ENCODE measurements at places on chromosomes 16 and 17.

DNA sequence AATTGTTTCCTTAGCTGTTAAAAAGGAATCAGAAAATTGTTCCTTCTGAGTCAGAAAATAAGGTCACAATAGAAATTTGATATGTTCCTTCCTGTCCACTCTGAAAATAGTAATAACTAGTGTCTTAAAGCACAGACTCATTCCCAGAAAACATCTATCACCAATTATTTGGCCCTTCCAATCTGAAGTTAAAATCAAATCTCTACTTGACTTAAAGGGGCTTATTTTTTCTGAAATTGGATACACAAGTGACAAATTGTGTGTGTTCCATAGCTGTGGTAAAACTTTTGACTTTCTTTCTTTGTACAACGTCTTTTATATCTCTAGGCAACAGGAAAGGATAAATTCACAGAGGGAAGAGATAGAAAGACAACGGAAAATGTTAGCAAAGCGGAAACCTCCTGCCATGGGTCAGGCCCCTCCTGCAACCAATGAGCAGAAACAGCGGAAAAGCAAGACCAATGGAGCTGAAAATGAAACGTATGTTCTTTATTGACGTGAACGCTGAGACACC is 54.5 kb upstream of the MRC2 start:
- no peak for DNase-seq

GRCh38 chr17:78342449-78343186 is 17.3 kb downstream of the SOCS3 start:
- DNase-seq = no peak

DNA sequence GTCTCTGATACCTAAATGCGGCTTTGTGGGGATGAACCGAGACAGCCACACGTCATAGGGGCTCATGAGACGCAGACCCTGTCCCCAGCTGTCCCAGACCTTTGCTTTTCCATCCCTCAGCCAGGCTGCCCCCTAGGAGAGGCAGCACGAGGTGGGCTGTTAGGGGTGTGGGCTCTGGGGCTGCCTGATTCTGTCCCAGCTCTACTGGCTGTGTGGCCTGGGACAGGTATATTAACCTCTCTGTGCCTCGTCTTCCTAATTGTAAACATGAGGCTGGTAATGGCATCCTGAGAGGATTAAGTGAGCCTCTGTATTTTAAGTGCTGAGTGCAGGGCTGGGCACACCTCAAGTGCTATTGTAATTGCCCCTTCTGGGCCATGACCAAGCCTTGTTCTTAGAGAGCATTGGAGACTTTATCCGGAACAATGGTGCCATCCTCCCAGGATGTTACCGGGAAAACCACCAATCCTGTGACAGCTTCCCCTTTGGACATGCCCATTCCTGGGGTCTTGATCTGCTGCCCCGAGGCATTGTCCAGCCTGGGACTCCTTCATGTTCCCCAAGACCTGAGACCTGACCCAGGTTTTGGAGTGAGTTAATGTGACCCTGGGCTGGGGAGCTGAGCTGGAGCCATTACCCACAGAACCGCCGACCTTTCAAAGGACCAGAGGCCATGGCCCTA is 5.1 kb downstream of the ADGRG1 start:
- DNase-seq = no peak

DNA sequence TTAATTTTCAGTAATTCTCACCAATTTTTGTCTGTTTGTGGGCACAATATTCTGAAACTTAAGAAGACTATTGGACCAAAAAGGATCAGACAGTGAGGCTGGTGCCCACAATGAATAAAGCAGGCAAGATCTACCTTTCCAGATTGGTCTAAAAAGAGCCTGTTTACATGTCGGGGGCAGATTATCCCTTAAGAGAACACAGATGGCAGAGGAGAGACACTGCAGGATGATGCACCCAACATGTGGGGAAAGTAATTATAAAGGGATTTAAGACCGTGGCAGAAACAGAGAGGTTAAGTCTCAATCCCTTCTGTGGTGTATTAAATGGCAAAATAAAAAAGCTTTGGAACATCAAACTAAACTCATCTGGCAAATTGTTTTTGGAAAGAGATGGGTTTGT is 331.8 kb upstream of the CDH11 start:
- DNase-seq = no peak

- no peak for DNase-seq
These were observed 43.3 kb downstream of the ACTG1 start for GRCh38 chr17:81469266-81469665.

DNA sequence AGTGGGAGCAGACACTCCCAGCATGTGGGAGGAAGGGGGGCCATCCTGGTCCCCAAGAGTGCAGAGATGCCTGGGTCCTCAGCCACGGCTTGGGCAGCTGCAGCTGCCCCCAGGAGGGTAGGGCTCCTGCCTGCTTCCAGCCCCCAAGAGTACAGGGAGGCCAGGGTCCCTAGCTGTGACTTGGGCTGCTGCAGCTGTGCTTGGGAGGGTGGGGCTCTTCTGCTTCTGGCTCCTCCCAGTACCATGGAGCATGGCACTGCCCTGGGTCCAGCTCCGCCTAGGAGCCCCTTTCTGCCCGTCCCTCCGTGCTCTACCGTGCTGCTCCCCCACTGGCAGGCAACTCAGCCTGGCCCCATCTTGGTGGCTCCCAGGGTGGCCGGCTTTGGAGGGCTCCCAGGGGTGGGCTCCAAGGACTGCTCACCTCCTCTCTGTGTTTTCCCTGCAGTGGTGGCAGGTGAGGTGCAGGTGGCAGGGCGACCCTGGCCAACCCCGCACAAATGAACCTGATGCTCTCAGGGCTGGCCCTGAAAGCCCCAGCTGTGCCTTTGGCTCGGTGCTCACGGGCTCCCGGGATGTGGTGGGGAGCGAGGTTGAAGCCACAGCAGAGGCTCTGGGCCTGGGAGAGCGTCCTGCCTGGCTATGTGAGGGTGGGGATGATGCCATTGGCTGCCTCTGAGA is 18.5 kb upstream of the USP22 start:
- no peak for DNase-seq

DNA sequence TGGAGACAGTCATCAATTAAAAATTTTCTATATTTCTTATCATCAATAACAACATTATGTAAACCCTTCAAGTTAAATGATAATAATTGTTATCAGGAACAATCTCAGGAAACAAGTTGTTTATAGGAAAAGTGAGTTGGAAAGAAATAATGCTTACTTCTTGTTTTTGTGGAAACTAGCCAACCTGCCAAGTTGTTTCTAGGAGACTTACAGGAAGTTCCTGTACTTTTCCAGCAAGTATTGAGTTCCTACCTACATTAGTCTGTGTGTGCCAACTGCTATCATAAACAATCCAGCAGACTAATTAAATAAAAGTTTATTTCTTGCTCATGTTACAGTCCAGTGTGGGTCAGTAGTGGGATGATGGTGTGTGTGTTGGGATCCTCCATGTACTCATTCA is 1.6 kb upstream of the CCL14 start:
- DNase-seq = no peak

GRCh38 chr17:17685775-17686291 is 4.6 kb downstream of the RAI1 start:
- no peak for DNase-seq

DNA sequence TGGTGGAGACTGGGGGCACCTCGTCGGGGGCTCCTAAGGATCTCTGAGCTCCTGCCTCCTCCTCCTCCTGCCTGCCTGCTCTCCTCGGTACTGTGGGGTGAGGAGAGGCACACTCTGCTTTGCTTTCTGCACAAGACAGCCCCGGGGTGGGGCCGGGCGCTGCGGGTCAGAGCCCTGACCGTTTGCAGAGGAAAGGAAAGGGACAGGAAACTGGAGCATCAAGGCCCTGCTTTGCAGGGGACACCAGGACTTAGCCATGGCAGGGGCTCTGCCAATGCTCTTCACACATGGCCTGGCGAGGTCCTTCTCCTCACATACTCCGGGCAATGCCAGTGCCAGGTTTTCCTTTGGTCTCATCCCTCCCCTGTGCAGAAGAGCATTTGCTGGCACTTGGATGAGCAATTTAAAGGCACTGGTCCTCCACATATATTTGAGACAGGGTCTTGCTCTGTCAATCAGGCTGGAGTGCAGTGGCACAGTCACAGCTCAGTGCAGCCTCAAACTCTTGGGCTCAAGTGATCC is 23.8 kb upstream of the DOC2B start:
- no peak for DNase-seq

DNA sequence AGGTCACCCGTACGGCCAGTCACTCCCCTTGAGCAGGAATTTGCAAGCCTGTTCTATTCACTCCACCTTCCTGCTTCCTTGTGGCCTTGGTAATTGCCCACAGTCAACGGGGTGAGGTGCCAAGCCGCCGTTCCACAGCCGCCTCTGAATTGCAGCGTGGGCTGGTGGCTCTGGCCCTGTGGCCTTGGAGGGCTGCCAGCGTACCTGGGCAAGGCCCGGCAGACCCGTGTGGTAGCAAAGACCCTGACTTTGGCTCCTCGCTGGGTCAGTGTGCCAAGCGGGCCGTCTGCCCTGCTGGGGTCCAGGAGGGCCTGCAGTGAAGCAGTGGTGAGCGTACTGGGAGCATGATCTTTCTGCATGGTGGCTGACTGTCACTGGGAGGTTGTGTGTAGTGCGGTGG is 3.6 kb downstream of the BANP start:
- DNase-seq = no peak

- no peak for DNase-seq
These were observed 12.5 kb upstream of the C16orf95 start for GRCh38 chr16:87329436-87330256.

GRCh38 chr16:30937692-30938091 is 11.2 kb upstream of the ORAI3 start:
- DNase-seq = no peak

DNA sequence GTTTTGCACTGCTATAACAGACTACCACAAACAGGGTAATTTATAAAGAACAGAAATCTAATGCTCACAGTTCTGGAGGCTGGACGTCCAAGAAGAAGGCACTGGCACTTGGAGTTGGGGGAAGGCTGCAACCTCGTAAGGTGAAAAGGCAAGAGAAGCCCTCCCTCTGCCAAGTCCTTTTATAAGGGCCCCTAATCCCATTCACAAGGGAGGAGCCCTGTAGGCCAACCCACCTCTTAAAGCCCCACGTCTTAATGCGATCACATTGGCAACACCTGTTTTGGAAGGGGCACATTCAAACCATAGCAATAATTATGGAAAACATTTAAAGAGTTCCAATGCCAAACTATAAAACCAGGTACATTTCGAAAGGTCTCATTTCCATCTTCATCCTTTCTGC is 5.2 kb downstream of the PKD1L3 start:
- no peak for DNase-seq

DNA sequence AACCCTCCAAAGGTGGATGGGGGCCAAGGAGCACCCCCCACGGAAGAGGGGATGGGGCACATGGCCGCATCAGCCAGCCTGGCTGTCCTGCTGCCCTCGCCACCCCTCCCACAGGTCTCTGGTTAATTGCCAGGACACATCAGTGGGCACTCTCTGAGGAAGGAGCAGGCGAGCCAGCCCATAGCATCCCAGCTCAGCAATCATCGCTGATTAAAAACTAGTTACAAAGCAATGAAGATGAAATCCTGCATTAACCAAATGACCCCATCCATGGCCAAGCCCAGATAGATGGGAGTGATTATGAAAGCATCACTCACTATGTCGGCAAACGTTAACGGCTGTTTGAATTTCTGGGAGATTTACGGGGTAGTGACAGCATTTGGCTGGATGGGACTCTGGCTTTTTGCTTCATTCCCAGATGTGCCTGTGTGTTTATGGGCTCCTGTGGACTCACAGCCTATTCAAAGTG is 45.3 kb downstream of the CCDC182 start:
- DNase-seq = no peak

DNA sequence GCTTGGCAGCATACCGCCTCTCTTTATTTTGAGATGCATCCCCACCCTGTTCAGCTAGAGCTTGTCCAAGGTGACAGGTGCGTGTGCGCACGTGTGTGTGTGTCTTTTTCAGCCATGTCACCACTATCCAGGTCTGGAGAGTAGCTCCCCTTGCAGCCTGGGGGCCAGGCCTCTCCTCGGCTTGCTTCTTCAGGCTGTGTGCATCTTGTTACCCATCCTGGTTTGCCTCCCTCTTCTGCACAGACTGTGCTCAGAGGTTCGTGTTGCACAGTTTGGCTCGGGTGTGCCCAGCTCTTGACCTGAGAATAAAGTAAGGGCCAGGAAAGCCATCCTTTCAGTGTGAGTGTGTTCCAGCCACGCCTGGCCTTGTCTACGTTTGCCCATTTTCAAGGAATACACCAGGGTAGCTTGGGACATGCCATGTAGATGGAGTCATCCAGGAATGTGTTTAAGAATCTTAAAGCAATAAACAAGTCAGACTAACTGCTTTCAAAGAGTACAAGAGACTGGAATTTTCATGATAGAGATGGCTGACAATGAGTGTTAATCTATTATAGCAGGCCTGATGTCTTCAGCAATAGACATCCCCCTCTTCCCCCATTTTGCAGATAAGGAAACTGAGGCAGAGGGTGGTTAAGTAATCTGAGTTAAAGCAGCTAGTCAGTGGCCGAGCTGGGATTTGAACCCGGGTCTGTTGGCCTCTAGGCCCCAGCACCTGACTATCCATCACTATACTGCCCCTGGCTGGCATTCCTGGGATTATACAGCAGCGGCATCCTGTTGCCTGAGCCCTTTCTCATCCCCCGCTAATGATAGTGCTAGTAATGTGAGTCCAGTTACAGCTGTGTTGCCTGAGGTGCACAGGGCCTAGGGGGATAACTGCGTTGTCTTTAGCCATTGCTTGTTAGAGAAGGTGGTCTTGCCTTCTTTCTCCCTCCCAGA is 77.9 kb downstream of the KSR1 start:
- DNase-seq = no peak

DNA sequence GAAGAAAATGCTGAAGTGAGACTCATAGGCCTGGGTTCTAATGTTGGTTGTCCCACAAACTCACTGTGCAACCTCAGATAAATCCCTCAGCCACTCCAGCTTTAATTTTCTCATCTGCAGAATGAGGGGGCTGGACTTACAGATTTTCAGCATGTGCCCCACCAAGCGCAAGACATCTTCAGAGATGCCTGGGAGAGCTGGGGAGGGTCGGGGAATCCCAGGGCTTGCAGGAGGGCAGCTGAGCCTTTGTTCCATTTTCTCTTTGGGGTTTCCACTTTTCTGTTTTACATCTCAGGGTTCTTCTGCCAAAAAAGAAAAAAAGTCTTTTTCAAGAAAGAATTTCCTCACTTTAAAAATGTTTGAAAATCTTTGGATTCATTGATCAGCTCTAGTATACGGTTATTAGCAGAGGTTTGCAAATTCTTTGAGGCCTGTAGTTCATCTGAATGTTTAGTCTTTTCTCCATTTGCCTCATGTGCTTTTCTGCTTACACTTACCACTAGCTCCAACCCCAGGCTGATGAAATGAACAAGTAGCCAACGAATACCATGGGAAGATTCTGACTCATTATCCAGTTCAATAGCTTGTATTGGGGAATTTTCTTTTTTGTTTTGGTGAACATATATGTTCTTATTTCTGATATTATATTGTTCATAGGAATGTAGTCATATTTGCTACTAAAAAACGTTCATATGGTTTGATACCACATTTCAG is 56.4 kb downstream of the CHD9 start:
- no peak for DNase-seq
